ENCODE measurements at places on chromosomes 1 and 21. TPM values are rescaled to one million over a fixed set of nuclear protein-coding genes. Genes with fewer than 3 reads are reported as not detected.

The ACKR1 gene
- 22.5 TPM for total RNA-seq

The TEX38 gene
- total RNA-seq = 0.24 TPM

The LCE2B gene
- not detected for total RNA-seq

The APCS gene
- total RNA-seq = not detected

The MTARC1 gene
- 12.8 TPM for total RNA-seq

DNA sequence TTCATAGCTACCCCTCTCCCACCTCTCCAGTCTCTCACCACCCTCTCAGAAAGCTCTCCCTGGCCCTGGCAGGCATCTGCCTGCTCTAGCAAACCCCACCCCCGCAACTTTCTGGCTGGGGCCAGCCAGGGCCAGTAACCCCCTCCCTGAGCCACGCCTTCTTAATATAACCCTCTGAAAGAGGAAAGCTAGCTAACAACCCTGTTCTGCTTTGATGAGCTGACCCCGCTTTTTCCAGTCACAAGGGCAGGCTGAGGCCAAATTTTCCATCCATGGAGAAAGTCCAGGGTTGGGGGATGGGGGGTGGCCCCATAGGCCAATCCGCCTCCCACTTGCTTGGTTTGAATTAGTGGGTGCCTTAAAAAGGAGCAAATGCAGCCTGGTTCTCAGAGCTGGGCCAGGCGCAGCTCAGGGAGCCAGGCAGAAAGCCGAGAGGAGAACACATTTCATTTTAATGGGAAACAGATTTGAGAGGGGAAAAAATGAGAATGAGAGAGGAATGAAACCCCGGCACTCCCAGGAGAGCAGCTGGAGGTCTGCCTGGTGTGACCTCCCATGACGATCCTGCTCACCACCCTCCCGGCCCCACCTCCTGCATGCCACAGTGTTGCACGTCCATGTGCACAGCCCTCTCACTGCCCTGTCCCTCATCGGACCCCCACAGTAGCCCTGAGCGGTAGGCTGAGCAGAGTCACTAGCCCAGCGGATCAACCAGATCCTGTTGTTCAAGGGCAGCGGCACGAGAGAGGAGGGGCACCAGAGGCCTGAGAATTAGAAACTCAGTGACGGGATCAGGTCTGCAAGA is 62.3 kb downstream of the OPTC start:
- peak; percentile 86 for DNase-seq

- no peak for DNase-seq
Observed at GRCh38 chr1:167477986-167478385, 40.3 kb downstream of the CD247 start.

The SELP gene
- 10.6 TPM for total RNA-seq

GRCh38 chr1:97379387-97380075 is 541.3 kb downstream of the DPYD start:
- DNase-seq = no peak

DNA sequence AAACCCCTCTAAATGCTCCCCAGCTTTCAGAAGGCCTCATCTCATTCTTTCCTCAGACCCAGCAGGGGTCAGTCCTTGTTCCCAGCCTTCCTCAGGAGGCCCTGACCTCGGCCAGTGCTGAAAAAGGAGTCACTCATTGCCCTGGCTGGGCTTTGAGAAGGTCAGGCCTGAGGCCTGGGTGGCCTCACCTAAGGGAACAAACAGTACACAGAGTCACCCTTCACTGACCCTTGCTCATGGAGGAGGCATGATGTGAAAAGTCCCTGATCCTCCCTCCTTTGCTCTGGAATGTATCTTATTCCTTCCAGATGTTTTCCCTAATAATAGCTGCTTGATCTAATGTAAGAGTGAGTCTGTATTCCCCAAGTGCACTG is 117.7 kb upstream of the SLC44A3 start:
- DNase-seq = no peak

GRCh38 chr1:43300378-43301094 is at the start of gene TIE1:
Gene TIE1 (plus strand): TSS chr1:43300982. CDS start chr1:43301072, 90 bp downstream.
- peak; percentile 82 for DNase-seq

The CFHR4 gene
- not detected for total RNA-seq

GRCh38 chr1:8439015-8439702 is 121.2 kb downstream of the SLC45A1 start:
- DNase-seq = peak; percentile 93

DNA sequence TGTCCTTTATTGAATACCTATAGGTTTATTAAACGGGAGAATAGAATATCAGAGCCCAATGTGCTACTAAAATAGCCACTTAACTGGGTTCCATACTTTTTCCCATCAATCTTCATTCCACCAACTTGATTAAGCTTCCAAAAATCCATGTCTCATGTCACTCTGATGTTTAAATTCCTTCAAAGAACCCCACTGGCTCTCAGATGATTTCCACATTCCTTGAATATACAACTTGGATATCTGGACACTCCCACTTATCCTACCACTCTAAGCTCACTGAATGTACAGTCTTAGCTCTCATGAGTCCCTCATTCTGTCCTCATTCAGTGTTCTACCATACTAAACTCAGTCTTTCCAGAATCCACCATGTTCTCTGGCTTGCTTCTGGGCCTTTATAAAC is 21.1 kb downstream of the COL11A1 start:
- DNase-seq = no peak

The S100A7 gene
- total RNA-seq = not detected

The GPR25 gene
- total RNA-seq = not detected

- DNase-seq = no peak
Observed at GRCh38 chr1:193774536-193775323, 588.3 kb upstream of the B3GALT2 start.

DNA sequence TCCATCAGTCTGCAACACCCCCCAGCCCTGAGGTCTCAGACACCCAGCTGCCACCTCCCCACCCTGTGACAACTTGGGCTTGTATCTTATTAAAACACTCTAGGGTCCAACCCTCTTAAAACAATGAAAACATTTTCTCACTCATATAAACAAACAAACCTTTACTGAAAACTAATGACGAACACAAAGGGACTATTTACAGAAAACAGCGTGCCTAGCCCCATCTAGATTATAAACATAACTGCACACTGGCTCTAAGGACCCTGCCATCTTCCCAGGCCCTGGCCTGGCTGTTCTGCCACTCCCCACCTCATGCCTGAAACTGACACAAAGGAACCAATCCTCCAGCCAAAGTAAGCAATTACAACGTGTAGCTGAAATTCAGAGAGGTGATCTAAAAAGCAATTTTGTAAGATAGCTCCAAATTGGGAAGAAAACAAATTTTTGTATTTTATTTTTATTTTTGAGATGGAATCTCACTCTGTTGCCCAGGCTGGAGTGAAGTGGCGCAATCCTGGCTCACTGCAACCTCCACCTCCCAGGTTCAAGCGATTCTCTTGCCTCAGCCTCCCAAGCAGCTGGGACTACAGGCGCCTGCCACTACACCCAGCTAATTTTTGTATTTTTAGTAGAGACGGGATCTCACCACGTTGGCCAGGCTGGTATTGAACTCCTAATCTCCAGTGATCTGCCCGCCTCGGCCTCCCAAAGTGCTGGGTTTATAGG is 40.9 kb downstream of the CAPZB start:
- DNase-seq = no peak

GRCh38 chr1:59814180-59814900 is 409 bp upstream of the HOOK1 start:
- DNase-seq = no peak

The CLDN19 gene
- total RNA-seq = not detected

GRCh38 chr21:29481081-29481480 is 182.4 kb downstream of the BACH1 start:
- DNase-seq = no peak

- DNase-seq = no peak
Observed at GRCh38 chr1:203214871-203215270, 14.6 kb downstream of the CHIT1 start.

DNA sequence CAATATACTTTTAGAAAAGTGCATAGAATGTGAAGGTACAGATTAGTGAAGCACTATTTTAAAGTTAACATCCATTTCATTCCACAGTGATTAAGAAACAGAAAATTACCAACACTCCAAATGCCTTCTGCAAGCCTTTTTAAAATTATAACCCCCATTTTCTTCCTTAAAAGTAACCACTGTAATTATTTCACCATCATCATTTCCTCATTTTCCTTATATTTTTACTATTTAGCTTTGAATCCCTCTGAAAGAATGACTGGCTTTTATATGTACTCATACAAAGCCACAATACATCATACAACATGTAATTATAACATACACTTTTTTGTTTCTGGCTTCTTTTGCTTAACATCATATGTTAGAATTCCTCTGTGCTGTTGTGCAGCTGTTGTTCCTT is 6.5 kb upstream of the NEGR1 start:
- no peak for DNase-seq

Data from cardiac septum (tissue), 1 donor.